ENCODE measurements at places on chromosomes 6 and 20.

GRCh38 chr6:36544228-36544627 lies 3.1 kb downstream of the STK38 start:
- no peak for DNase-seq

DNA sequence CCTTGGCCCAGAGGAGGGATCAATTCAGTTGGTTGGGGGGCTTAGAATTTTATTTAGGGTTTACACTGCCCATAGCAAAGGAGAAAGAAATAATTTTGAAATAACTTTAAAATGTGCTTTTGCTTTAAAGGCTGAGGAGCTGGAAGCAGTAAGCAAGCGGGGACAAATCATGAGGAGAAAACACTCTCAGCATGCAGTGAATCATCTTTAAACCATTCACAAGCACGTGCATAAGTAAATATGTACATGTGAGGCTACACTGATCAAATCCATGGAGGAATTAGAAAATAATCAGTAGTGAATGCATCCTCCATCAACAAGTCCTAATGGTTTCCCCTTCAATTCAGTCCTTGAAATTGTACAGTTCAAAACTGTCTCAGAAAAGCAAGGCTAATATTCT lies 181.0 kb downstream of the MTFR2 start:
- no peak for DNase-seq

DNA sequence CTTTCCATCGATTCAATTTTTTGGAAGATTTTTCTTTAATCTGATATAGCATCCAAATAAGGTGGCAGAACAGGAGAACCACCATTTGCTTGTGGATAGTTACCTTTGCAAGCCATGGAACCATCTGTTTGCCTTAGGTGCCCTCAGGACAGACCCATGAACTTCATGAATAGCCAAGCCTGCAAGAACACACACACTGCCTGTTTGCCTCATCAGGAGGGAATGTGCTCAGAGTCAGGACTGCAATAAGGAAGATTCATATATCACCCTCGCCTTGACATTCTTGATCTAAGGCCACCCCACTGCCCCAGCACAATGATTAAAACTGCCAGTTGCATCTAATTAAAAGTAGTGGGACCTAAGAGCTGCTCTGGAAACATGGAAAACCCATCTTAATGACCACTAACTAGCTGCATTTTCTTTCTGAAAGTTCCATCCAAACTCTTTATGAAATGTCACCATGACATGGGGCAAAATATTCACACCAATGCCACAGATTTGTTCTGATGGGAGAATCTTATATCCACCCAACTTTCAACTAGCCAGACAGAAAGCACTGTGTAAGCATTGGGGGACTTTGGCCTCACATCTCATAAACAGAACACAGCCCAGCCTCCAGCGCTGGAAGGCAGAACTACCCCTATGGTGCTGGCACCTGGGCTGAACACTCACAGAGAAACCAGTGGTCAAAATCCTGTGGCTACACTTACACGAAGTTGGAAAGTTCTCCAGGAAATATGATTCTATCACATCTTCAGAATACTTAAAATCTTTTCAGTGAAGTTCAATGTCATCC lies 48.3 kb downstream of the TBXT start:
- no peak for DNase-seq

DNA sequence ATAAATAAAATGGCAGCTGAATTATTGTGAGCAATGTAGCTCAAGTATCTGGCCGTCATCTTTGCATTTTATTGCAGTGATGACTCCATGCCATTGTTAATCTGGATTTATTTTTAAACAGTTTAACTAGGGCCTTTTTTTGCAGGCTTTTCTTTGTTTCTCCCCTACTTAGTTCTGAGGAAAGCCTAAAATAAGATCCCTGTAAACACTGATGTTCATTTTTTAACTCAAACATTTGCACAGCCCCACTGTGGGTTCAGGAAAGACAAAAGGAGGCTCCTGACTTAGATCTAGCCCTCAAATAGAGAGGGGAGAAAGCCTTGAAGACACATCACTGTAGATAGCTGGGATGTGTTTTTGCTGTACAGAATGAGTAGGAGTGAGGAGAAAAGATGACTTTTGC lies 69.2 kb downstream of the PLEKHG1 start:
- no peak for DNase-seq

GRCh38 chr6:136427378-136427717 lies 122.9 kb downstream of the MAP7 start:
- DNase-seq, result no peak

DNA sequence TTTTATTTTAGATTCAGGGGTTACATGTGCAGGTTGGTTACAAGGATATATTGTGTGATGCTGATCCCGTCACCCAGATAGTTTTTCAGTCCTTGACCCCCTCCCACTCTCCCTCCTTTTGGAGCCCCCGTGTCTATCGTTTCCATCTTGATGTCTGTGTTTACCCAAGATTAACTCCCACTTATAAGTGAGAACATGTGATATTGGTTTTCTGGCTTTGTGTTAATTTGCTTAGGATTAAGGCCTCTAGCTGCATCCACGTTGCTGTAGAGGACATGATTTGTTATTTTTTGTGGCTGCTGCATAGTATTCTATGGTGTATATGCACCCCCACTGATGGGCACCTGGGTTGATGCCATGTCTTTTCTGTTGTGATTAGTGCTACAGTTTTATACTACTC lies 178.6 kb downstream of the PLCB1 start:
- DNase-seq, result no peak

GRCh38 chr6:14231071-14231483 lies 113.5 kb downstream of the CD83 start:
- DNase-seq, result no peak

DNA sequence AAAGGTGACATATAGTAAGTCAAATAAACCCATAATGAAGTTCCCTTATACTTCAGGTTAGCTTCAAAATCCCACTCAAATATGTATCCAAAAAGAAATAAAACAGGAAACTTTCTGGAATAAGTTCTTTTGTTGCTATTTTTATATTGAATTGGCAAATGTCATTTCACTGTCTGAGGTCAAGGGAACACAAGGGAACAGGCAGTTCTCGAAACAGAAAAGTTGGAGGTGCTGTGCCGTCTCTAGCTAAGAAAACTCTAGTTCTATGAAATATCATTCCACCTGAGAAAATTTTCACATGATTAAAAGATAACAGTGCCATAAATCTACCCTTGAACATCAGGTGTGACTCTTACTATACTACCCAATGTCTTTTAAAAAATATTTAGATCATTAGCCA lies 358.5 kb downstream of the PRKN start:
- DNase-seq, result no peak

- no peak for DNase-seq
Observed at GRCh38 chr6:159427771-159428170, 258.6 kb downstream of the FNDC1 start.

GRCh38 chr20:59010321-59010994 lies 3.4 kb upstream of the CTSZ start:
- DNase-seq, result no peak

DNA sequence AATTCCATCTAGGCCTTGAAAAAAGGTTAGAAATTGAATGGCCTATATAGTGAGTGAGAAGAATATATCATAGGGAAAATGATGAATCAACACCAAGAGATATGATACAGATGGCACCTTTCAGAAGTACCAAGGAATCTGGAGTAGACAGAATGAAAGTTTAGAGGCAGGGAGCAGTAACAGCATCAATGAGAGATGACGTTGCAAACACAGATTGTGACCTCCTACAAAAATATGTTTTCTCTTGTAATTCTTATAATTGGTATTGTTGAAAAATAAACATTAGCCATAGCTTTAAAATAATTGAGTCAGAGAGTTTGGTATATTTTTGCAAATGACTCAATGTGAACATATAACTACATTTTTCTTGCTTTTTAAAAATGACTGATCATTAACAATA lies 1223.1 kb upstream of the GJE1 start:
- DNase-seq, result no peak

DNA sequence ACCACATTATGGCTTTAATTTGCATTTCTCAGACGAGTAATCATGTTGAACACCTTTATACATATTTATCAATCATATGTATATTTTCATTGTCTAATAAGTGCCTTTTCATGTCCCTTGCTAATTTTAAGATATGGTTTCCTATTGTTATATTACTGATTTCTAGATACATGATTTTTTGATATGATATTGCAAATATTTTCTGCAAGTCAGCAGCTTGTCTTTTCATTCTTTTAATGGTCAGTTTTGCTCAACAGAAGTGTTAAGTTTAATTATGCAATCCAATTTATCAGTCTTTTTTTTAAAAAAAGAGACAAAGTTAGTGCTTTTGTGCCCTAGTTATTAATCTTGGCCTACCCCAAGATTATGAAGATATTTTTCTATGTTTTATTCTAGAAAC lies 1377.8 kb upstream of the CITED2 start:
- no peak for DNase-seq

DNA sequence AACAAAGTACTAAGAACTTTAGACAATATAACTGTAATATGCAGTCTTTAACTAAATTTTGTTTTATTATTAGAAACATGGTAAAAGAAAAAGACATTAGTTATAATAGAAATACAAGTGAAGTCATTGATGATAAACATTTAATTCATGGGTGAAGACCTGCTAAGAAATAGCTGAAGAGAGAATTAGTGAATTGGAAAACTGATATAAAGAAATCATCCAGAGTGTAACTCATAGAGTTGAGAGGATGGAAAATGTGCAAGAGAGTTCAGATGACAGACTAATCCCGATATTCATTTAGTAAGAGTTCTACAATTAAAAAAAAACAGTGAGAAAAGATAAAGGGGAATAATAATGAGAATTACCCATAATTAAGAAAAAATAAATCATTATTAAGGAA lies 220.7 kb upstream of the THBS2 start:
- DNase-seq, result no peak

- no peak for DNase-seq
Observed at GRCh38 chr6:31473780-31474761, 23.9 kb upstream of the MICB start.

- DNase-seq, result no peak
Observed at GRCh38 chr20:2086980-2087377, 14.6 kb upstream of the STK35 start.

- no peak for DNase-seq
Observed at GRCh38 chr6:56906752-56907151, 48.2 kb upstream of the BEND6 start.

- no peak for DNase-seq
Observed at GRCh38 chr6:154361476-154361875, 4.9 kb upstream of the IPCEF1 start.

- DNase-seq, result no peak
Observed at GRCh38 chr6:129749749-129750120, 39.8 kb upstream of the ARHGAP18 start.

DNA sequence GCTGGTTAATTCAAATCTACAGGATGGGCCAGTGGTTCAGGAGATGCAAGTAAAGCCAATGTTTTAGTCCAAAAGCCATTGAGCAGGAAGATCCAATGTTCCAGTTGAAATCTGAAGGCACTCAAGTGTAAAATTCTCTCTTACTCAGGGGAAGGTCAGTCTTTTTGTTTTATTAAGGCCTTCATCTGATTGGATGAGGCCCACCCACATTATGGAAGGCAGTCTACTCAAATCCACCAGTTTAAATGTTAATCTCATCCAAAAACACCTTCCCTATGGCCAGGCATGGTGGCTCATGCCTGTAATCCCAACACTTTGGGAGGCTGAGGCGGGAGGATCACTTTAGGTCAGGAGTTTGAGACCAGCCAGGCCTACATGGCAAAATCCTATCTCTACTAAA lies 31.3 kb upstream of the BEND6 start:
- no peak for DNase-seq

DNA sequence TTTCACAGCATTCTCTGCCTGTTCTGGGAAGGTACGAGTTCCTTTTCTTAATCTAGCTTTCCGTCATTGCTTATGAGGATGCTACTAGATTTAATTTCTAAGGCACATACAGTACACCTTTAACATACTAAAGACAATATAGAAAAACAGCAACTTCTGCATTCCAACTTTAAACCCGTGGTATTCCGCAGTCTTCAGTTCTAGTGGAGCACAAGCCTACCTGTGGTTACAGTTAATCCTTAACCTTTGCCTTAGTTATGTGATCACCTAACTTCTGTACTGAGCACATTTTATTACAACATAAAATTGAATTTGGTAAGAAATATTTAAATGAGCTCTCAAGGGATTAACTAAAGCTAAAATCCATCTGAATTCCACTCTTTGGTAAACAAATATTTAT lies 289.5 kb downstream of the BTBD9 start:
- no peak for DNase-seq

DNA sequence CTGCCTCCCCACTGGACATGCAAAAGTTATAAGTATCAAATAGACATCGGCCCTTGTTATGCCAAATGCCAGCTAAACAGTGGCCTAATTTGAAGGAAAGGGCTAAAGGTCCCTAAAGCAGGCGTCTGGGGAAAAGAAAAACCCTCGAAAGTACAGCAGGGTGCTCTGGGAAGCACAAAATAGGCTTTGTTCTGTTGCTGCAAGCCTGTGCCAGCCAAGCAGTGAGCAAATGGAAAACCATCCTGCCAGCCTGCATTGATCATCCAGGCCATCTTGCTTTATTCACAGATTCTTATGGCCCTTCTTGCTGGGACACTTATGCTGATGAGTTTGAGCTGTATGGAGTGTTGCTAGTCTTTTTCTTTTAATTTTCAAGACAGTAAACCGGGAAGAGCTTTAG lies 62.2 kb upstream of the PLEKHG1 start:
- DNase-seq, result no peak

- DNase-seq, result no peak
Observed at GRCh38 chr6:46407776-46408530, 83.3 kb downstream of the RCAN2 start.

DNA sequence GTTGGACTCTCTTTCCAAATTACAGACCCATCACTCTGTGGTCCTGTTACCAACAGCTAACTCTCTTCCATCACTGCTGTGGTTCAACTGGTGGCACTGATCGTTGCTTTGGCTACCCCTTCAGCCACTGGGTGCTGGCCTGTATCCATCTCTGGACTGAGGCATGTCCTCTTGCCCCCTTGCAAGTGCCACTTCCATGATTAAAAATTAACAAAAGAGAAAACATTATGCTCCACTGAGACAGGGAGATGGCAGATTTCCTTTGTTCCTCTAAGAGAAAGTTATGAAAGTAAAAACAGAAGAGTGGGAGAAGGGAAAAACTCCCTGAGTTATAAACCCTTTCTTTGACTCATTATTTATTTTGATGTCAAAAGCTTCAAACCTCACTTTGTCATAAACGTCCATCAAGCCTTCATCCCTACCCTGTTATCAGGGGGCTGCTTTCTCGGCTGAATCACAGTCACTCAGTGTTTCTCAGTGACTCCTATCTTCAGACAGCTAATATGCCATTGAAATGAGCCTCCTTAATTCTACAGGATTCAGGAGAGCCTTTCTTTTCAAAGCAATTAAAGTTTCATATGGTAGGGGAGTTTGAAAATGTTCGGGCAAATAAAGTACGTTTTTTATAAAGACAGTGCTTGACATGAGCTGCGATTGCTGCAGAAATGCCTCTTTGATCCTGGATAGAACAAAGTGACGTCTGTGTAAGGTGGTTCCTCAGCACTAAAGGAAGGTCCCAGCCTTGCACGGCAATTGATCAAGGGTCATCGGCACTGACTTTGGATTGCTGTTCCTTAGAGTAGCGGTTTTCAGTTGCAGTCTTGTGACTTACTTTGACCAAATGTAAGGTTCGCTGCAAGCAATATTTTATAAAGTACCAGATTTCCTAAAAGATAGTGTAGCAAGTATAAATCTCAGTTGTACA lies 49.9 kb upstream of the PBOV1 start:
- no peak for DNase-seq

Measured in WERI-Rb-1 (cell line).